ENCODE measurements at places on chromosomes 1 and 21.

DNA sequence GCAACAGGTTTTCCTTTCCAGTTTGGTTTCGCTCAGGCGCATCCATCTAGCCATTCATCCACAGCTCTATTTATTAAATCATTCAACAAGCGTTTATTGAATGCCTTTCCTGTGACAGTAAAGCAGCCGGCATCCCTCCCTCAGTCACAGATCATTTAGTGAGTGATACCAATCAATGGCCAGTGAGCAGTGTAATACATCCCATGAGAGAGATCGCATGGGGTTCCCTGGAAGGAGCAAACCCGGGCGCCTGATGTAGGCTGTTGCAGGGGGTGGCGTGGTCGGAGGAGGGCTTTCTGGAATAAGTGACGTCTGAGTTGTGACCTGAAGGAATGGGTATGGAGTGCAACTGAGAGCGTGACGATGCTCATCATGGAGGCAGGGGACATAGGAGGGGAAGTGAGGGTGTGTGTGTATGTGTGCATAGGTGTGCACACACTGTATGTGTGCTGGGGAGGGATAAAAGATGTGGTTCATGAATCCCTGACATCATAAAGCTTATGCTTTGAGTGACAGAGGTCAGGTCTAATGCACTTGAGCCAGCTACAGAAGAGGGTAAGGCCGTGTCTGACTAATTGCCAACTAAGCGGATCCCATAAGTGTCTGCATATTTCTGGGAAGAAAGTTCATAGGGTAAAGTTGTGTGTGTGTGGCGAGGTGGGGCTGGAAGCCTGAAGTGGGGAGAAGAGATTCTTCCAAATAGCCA is 6.6 kb downstream of the FCMR start:
- no peak for DNase-seq

DNA sequence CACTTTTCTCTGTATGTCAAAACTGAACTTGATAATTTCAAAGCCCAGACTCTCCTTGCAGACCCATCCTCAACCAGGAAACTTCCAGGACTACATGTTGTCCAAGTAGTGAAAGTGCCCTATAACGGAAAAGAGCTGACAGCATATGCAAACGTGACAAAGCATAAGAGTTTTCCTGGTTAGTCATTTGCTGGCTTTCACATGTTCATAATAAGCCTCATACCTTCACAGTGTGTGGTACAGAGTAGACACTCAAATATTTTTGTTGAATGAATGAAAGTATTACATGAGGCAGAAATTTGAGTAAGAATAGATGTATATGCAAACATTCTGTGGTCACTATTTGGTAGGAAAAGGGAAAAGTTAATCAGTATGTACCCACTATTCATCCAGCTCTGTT is 473.3 kb downstream of the MRPL39 start:
- DNase-seq, result peak; percentile 8

DNA sequence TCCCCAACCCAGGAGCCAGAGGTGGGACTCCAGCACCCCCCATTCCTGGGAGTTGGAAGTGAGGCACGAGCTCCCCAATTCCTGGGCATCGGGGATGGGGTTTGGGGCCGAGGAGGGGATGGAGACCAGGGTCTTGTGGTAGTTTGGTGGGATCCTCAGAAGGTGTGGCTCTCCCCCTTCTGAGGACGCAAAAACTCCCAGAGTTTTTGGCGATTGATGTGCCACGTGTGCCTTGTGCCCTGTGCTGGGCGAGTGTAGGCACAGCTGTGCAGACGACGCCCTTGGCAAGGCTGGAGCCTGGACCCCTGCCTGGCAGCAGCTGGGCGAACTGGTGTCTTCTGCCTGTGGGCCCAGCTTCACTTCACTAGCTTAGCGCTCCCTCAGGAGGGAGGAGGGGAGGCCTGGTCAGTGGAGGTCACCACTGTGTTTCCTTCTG is 2.6 kb downstream of the GUK1 start:
- no peak for DNase-seq

DNA sequence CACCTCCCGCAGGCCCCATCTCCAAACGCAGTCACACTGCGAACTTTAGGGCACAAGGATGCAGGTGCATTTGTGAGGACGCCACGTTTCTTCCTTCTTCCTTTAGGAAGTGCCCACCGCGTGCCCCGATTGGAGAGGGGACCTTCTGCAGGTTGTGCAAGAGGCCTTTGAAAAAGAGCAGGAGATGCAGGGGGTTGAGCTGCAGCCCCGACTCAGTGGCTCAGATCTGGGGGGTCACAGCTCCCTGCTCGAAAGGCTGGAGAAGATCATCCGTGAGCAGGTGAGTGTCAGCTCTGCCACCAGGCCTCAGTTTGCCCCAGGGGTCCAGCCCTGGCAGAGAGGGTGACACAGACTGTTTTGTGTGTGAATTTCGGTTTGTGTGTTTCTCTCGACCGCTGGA is 31.2 kb upstream of the DIP2A start:
- DNase-seq, result no peak

DNA sequence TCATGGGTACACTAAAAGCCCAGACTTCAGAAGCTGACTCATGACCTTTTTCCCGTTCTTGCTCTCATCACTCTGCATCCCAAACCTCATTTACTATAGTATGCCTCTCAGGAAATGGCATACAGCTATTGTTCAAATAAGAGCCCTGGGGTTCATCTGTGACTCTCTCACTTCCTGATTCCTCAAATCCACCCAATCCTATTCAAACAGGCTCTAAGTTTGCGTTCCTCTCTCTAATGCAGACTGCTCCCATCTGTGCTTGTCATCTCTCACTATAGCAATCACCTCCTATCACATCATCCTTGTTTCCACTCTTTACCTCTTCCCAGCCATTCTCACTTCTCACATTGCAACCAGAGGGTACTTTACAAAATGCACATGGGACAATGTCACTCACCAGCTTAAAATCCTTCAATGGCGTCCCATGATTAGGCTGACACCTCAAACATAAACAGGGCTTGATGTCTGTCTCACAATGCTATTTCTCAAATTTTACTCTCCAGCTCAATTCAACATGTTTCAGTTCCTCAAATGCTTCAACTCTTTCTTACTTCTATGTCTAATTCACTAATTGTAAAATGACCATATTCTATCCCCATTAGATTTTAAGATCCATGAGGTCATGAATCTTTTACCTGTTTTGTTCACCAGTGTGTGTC is 408.4 kb downstream of the NTNG1 start:
- DNase-seq, result no peak

DNA sequence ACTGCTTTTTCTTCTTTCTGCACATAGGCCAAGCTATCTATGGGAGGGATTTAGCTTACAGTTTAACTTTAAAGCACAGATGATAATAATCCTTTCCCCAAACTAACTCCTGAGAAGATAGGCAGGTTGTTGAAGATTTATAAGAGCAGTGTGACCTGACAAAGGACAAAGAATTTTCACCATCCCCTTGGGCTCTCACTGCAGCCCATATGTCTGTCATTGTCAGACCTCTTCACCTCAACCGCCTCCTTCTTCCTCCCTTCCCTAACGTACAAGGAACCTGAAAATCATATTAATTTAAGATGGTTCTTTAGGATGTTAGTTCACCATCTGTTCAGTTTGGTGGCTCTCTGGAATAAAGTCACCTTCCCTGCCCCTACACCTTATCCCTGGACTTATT is 5.0 kb downstream of the RNU1-2 start:
- DNase-seq, result no peak

GRCh38 chr1:211247921-211248320 is 11.2 kb upstream of the RCOR3 start:
- DNase-seq, result no peak

DNA sequence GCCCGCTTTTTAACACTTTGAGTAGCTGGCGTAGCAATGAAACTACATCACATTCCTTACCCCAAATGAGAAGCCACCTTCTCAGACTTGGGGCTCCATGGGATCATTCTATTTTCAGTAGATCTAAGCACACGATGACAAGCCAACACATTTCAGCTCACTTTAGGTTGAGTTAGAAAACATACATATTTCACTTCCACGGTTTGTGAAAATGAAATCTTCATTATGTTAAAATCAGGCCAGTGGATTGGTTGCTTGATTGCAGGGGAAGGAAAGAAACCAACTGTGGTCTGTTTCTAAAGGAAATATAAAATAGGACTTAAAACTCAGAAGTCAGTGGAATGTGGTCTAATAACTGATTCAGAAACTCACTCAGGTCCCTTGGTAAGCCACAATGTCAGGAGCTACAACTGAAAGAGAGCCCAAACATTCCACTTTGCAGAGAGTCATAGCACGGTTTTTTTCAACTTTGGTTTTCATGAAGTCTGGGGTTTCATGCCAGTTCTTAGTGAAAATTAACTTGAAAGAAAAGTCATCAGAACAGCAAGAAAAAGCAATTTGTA is 82.3 kb upstream of the TIAM1 start:
- no peak for DNase-seq

- no peak for DNase-seq
Observed at GRCh38 chr1:8974551-8974950, 28.9 kb downstream of the CA6 start.

DNA sequence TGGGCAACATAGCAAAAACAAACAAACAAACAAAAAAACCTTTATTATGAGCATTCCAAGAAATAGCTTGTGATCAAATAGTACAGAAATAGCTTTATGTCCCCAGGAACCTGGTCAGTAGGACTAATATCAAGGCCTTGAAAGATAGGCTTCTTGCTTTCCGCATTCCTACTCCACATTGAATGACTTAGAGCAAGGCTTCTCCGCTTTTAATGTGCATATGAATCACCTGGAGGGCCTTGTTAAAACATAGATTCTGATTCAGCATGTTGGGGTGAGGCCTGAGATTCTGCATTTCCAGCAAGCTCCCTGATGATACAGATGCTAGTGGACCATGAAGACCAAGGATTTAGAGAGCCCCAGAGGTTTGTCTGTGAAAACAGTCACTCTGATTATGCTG is 17.4 kb downstream of the PLEKHA6 start:
- DNase-seq, result no peak

- DNase-seq, result no peak
Observed at GRCh38 chr1:91640877-91641526, 140.4 kb downstream of the CDC7 start.

- no peak for DNase-seq
Observed at GRCh38 chr21:38467374-38467773, 30.9 kb downstream of the ERG start.

GRCh38 chr1:223718850-223719249 is 6.5 kb downstream of the CAPN2 start:
- no peak for DNase-seq

DNA sequence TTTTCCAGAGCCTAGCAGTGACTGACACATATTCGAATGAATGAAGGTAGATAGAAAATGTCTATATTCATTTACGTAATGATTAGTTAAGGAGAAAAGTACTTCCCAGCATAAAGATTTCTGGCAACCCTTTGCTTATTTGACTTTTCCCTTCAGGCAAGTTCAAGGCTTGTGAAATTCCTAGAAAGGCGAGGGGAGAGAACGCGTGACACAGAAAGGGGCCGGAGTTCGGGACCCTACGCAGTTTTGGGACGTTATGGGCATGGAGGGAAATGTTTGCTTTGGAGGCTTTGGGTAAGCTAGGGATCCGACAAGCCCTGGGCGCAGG is 472 bp upstream of the USP25 start:
- DNase-seq, result no peak

DNA sequence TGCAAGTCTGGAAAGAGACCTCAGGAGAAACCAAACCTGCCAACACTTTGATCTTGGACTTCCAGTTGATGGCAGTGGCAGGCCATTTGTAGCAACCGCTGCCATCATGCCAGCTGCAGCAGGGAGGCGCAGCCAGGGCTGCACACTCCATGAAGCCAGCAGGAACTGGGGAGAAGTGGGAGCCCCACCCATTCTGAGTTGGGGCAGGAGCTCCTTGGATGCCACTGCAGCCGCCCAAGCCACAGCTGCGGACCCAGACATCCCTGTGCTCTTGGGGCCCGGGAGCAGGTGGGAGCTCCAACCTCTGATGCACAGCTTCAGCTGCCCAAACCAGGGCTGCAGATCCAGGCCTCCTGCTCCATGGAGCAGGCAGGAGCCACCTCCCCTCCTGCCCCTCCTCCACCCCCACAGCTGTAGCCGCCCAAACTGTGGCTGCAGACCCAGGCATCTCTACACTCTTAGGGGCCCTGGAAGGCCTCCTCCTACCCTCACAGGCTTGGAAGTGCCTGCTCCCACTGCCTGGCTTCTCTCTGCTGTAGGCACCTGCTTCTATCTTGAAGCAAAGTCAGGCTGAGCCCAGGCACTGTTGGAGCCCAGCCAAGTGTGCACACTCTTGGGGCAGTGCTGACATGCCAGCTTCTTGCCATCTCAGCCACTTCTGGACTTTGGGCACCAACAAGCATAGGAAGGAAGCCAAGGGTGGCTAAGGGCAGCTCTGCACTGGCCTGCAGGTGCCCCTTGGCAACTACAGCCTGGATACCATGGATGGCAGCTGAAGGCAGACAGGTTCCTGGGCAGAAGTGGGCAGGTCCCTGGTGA is 20.0 kb upstream of the DISP1 start:
- no peak for DNase-seq

GRCh38 chr21:31349208-31349607 is 5.1 kb upstream of the TIAM1 start:
- DNase-seq, result no peak

DNA sequence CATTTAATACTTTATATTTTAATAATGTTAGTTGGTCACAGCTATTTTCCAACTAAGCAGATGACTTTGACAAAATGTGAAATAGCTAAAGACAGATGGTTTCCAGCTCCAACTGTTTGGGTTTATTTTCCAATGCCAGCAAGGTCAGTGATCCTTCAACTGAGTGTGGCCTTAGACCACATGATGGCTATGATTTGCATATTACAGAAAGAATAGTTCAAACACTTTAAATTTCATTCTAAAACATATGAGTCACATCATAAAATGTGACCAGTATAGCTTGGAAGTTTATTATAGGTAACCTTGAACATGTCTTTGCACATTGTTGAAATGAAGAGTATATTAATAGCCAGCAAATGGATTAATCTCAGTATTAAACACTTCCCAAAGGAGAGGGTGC is 454.0 kb upstream of the C1orf87 start:
- DNase-seq, result no peak

- peak; percentile 36 for DNase-seq
Observed at GRCh38 chr1:13808729-13809131, 108.7 kb downstream of the PRDM2 start.

GRCh38 chr1:203559523-203559922 is 65.6 kb downstream of the OPTC start:
- peak; percentile 68 for DNase-seq

GRCh38 chr1:156502894-156503697 is 2.5 kb upstream of the MEF2D start:
- peak; percentile 93 for DNase-seq

GRCh38 chr1:160277987-160278386 is 6.9 kb downstream of the PEX19 start:
- DNase-seq, result no peak
